NCI-H2081 treated with DMSO at 0.1 percent for 48 hours (cell line): ENCODE measurements at places on chromosomes 5 and 9.

DNA sequence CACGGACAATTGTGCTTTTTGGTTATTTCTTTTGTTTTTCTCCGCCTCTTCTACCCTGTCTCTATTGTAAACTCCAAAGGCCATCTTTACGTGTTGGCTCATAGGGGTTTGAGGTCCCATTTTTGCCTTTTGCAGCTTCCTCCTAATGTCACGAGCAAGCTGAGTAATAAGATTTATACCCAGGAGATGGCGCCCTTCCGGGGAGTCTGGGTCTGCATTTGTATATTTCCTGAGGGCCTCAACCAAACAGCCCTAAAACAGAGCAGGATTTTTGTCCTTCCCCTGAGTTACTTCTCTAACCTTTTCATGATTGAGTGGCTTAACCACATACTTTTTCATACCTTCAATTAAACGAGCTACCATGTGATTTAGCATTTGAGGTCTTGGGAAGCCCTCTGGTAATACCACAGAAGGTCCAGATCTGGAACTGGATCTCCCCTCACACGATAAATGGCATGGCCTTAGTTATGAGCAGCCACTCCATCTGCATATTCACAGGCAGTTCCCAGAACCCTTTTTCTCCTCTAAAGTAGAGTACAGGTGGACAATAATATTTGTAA, 11.2 kb upstream of the CFAP95 start:
- no peak for DNase-seq

GRCh38 chr5:149379818-149380374, 804 bp upstream of the IL17B start:
- no peak for DNase-seq

DNA sequence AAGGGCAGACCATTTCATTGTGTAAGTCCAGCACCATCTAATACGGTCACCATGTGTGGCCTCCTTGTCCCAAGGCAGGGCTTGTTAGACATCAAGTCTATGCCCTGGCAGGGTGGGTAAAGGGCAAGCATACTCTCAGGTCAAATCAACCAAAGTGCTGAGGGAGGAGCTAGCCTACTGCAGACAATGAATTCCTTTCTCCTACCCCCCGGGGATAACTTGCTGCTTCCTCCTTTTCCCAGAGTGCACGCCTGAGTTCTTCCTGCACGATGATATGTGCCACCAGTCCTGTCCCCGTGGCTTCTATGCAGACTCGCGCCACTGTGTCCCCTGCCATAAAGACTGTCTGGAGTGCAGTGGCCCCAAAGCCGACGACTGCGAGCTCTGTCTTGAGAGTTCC, 71.4 kb downstream of the RFK start:
- no peak for DNase-seq

- DNase-seq = no peak
These were observed 2.0 kb upstream of the CCL27 start for GRCh38 chr9:34664281-34665066.

DNA sequence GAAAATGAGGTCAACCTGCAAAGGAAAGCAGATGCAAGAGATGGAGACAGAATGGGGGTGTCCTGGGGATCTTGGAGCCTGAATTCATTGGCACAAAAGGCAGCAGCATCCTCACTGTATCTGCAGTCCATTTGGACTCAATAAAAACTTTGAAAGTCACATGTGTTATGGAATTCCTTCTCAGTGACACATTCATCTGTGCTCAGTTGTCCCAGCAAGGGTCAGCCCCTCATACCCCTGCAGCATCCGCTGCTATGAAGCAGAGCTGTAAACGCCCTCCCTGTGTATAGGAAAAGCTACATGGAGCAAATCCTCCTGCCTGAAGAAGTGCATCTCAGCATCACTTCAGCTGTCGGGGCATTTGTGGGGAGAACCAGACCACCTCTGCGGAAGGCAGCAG, 14.5 kb upstream of the RARS1 start:
- DNase-seq = no peak

- DNase-seq = no peak
These were observed 54.0 kb upstream of the CXCL14 start for GRCh38 chr5:135632798-135633197.

- DNase-seq = peak; percentile 8
These were observed 77.2 kb upstream of the NEK6 start for GRCh38 chr9:124180557-124180956.

GRCh38 chr5:174573221-174573994, 151.0 kb upstream of the MSX2 start:
- DNase-seq = no peak

GRCh38 chr9:70043285-70043684, 363 bp upstream of the MAMDC2 start:
- DNase-seq = no peak

DNA sequence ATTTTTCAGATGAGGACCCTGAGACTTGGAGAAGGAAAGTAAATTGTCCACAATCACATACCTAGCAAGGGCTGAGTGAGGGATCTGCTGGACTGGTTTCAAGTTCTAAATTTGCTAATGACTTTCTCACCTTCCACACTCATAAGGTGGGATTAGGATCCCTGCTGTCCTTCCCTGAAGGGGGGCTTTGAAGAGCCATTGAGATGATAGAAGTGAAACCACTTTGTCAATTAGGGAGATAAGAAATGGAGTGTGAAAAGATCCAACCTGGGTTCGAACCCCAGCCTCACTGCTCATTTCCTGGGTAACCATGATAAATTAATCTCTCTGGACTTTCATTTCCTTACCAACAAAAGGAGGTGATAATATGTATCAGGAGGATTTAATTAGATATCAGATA, 32.7 kb upstream of the FOXE1 start:
- DNase-seq = no peak

GRCh38 chr9:110623462-110624025, 44.0 kb upstream of the SVEP1 start:
- DNase-seq = no peak

DNA sequence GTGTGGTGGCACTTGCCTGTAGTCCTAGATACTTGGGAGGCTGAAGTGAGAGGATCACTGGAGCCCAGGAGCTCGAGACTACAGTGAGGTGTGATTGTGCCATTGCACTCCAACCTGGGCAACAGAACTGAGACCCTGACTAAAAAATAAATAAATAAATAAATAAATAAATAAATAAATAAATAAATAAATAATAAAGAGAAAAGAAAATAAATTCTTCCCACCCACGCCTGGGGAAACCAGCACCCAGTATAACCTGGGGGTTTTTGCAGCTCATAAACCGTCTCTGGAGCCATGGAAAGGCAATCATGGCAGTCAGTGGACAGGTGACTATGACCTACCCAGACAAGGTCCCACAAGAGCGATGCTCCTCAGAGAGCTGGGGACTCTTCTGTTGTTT, 7.9 kb downstream of the WNT8A start:
- no peak for DNase-seq

GRCh38 chr9:82106536-82106935, 118.0 kb downstream of the SPATA31D1 start:
- no peak for DNase-seq

- DNase-seq = no peak
These were observed 6.4 kb downstream of the NDUFS6 start for GRCh38 chr5:1807451-1808185.

DNA sequence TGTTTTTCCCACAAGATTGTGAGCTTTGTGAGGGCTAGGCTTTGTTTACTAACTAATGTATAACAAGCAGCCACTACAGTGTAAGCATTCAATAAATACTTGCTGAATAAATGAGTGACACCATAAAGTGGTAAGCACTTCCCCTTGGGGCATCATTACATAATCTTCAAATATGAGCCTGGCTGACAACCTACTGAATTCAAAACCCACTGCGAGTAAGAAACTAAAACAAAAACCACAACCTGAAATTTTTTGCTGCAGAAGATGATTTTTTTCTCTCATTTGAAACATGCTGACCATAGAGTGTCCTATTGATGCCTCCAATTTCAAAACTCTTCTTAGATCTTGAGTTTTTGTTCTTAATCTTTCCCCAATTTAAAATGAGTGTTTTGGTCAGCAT, 331.3 kb upstream of the CCNG1 start:
- DNase-seq = no peak

DNA sequence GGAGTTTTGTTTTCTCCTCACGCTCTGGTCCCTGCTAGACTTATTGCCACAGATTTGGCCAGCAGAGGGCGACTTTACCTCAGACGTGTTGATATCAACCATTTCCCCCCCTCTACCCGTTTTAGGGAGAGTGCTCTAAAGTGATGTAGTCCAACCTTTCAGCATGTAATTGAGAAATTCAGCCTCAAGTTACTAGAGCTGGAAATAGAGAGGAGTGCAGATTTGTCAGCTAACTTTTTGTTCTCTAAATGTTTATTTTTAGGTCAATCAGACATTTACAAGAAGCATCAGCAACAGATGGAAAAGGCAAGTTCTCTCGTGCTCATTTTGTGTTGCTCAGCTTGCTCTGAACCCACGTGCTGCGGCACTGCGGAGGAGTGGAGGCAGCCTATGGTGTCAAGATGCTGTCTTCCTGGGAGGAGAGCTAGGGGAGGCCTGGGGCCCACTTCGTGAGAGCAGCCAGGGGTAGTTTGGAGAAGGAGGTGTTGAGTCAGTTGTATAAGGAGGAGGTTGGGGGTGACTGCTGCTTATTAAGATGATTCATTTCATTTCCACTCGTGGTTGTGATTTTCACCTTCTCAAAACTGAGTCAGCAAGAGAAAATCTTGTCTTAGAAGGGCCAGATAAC, 53.6 kb downstream of the GPR107 start:
- peak; percentile 19 for DNase-seq

DNA sequence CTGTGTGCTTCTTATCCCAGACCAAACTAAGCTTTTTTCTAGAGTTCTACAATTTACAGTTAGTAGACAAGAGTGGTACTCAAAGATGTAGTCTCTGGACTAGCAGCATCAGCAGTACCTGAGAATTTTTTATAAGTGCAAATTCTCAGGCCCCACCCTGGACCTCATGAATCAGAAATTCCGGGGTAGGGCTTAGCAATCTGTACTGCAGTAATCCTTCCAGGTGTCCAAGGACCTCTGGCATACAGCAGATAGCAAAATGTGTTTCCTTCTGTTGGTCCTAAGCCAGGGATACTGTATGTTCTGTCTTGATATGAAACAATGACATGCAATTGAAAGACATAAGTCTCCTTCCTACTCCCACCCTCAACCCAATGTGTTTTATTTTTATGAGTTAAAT, 194.3 kb downstream of the MSX2 start:
- no peak for DNase-seq

GRCh38 chr9:79711874-79712273, 140.1 kb downstream of the TLE4 start:
- no peak for DNase-seq

DNA sequence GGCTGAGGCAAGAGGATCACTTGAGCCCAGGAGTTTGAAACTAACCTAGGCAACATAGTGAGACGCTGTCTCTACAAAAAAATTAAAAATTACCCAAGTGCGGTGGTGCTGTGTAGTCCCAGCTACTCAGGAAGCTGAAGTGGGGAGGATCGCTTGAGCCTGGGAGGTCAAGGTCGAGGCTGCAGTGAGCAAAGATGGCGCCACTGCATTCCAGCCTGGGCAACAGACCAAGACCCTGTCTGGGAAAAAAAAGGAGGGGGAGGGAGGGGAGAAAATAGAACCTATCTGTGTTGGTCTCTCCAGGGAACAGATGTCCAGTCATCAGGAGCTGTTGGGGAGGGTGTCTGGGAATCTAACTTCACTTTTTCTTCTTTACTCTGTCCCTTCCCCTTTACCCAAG, 24.3 kb downstream of the MAT2B start:
- no peak for DNase-seq

DNA sequence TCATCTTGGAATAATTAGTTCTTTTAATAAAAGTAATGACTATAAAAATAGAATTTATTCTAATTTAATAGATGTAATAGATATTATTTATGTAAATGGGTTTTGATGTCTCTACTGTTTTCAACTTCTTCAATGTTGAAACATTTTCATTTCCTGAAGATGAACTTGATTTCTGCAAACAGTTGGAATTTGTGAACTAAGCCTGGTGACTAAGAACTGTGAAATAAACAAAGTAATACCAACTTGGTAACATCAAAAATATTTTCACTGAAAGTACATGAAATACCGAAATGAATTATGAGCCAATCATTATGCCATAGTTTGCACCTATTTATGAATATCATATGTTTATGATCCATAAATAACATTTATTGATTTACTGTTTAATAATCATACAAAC, 143.8 kb upstream of the FGF10 start:
- no peak for DNase-seq

GRCh38 chr9:127185931-127186781, 63.7 kb upstream of the ANGPTL2 start:
- DNase-seq = no peak

GRCh38 chr5:138210985-138211384, 2.1 kb downstream of the CDC23 start:
- DNase-seq = no peak

DNA sequence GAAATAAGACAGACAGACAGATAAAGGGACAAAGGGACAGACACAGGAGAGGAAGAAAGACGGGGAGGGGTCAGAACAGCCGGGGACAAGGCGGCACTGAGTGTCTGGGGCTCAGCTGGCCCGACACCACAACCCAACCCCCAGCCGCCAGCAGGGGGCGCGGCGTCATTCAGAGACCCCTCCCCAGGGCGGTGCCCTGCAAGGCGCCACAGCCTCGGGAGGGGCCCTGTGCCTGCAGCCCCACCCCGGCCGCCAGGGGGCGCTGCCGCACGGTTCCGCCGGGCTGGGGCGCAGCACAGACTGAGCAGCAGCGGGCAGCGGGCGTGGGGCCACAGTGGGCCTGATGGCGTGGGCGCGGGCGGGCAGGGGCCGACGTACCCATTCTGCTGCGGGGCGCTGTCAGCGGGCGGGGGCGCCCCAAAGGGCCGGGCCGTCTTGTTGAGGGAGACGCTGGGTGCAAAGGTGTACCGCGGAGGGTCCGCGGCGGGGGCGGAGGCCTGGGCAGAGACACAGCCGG, 5.9 kb downstream of the PDLIM7 start:
- no peak for DNase-seq

- no peak for DNase-seq
These were observed 28.4 kb downstream of the PAX5 start for GRCh38 chr9:37005517-37006140.

- no peak for DNase-seq
These were observed 13.7 kb upstream of the RUFY1 start for GRCh38 chr5:179536676-179537075.

DNA sequence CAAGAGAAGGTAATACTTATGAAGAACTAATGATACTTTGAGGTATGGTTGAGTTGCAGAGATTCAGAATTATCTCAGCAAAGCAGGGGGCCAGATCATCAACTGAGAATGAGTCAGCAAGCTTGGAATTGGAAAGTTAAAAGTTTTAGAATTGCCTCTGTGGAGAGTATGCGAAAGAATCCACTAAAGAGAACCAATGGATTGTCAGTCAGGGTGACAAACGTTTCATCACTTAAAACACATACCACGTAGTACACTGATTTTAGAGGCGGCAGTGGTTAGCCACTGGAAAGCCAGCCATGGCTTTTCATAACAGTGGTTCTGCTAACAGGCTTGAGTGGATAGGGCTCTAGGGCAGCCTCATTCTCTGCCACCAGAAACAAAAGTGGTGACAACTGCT, 30.7 kb downstream of the AOPEP start:
- no peak for DNase-seq

- no peak for DNase-seq
These were observed 18.4 kb downstream of the CARD19 start for GRCh38 chr9:93114169-93114983.
